ENCODE measurements at places on chromosomes 7 and 10.

DNA sequence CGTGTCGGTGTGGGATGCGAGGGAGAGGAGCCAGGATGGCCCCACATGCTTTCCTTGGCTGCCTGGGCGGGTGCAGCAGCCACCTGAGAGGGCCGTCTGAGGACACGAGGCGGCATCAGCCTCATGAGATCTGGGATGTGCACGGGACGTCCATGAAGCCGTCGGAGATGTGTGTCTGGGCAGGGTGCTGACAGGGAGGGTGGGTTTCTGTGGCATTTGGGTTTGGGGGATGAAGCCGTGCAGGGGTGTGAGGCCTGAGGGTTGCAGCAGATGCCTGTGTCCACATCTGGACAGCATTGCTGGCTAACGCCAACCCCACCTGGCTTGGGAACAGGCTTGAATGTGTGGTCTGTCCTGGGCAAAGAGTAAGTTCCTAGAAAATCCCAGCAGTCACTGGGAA lies 179.5 kb downstream of the DNAJB6 start:
- DNase-seq: no peak

DNA sequence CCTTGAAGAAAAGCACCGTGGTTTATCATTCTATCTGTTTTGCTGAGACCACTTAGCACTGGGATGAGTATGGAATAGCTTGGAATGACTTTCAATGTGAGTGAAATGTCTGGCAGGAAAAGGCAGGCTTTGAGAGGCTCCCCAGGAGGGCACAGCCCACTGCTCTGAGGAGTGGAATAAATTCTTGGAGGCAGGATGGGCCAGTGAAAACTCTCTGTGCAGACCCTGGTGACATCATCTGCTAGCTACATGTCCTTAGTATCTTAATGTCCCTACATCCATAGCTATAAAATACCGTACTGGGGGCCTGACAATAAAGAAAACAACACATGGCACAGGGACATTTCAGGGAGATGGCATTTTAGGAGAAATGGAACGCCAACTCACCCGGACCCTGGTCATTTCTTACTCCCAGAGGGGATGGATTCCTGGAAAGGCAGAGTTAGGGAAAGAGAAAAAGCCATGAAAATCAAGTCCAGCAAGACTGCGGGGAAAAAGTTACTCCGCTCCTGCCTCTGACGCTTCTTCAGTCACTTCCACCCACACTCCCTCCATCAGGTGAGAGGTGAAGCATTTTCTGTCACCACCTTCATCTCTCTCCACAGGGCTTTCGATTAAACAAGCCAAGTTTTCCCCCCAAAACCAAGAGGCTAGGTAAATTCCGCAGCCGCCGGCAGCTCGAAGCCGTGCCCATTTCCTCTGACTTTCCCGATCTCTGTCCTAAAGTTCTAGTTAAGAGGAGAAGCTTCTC lies 991 bp downstream of the ZNF239 start:
- DNase-seq: no peak

DNA sequence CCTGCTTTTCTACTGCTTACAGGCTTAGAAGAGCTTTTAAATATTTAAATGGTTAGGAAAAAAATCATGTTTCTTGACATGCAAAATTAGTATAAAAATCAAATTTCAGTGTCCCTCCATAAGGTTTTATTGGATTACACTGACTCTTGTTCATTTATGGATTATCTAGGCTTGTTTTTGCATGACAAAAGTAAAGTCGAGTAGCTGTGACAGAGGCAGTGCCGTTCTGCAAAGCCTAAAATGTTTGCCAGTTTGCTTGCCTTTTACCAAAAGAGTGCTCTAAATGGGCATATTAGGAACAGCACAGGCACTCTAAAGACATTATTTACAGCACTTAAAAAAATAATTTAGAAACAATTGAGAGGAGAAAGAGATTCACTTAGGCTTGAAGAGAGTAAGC lies 139.6 kb downstream of the TSPAN12 start:
- no peak for DNase-seq

- DNase-seq: no peak
Measured at GRCh38 chr10:76453332-76453731, 1021.9 kb downstream of the LRMDA start.

All from hematopoietic multipotent progenitor cell treated with erythropoietin and hydrocortisone succinate and interleukin-3 and kit ligand, for 4 days (in vitro differentiated cells).